Activated B cell treated with CpG ODN at 0.5 μM for 24 hours (primary cell): ENCODE measurements at places on chromosomes 16 and 17. TPM values are rescaled to one million over a fixed set of nuclear protein-coding genes. Genes with fewer than 3 reads are reported as not detected.

The DNAH17 gene
- total RNA-seq: 0.13 and 0.29 TPM in 2 replicates

The KRT40 gene
- total RNA-seq: not detected in 2 replicates

The EVPL gene
- not detected in 2 replicates for total RNA-seq

The GCGR gene
- total RNA-seq: 0.20 TPM in 1 of 2 replicates, not detected in the other

The GNGT2 gene
- total RNA-seq: 8.1 and 9.8 TPM in 2 replicates

The UTP4 gene
- 53.5 and 55.3 TPM in 2 replicates for total RNA-seq

The TP53TG3C gene
- not detected in 2 replicates for total RNA-seq

The CCL8 gene
- total RNA-seq: not detected in 2 replicates

The EPX gene
- not detected in 2 replicates for total RNA-seq

The KRT10 gene
- 40.7 and 46.7 TPM in 2 replicates for total RNA-seq

The TMEM88 gene
- total RNA-seq: 3.2 and 7.1 TPM in 2 replicates

The C16orf89 gene
- not detected in 2 replicates for total RNA-seq

The TP53TG3D gene
- not detected in 2 replicates for total RNA-seq

The ANKRD40 gene
- total RNA-seq: 39.0 and 40.3 TPM in 2 replicates

The HSD11B2 gene
- total RNA-seq: 0.49 TPM in 1 of 2 replicates, not detected in the other

The MYO15B gene
- total RNA-seq: 207 and 264 TPM in 2 replicates

- no peak for DNase-seq
Observed at GRCh38 chr16:8660841-8661301, 13.5 kb upstream of the ABAT start.

DNA sequence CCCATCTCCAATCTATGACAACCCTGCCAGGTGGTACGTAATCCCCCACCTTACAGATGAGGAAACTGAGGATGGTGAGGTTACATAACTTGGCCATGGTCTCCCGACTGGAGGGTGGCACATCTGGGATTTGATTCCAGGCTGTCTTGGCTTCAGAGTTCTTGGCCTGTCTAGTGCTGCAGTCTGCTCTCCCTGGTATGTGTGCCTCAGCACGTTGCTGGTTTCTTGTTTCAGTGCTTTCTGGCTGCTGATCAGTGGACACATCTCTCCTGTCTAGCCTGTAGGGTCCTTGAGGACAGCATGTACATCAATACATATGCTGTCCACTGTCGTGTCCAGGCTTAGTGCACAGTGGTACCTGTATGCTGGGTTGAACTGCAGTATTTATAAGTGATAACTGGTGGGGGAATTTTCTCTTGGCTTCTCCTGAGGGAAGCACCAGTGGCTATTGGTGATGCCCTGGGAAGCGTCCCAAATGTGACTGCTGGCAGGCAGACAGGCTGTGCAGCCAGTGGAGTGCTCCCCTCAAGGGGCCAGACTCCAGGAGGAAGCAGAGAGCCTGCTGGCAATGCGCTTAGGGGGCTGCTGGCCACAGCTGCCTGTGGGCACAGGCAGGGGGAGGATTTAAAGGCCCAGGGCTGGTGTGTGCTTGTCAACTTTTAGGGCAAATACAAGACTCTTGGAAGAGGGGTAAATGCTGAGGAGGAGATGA lies 14.4 kb downstream of the CTRL start:
- no peak for DNase-seq

DNA sequence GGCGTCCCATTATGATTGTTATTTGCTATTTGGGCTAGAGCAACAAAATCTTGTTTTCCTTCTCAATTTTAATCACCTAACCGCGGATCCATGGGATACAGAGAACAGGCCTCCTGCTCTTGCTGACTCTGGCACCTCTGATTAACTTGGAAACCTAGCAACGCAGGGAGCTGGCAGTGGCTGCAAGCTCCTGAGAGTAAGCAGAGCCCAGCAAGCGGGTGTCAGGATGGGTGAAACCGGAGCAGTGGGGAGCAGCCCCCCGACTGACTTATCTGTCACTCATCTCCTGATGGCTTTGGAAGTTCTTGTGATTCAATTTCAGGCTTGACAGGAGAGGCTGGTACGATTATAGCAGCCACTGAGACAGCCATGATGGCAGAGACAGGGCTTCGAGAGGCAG lies 45.5 kb upstream of the CDC42EP4 start:
- DNase-seq: no peak

- no peak for DNase-seq
Observed at GRCh38 chr17:39156491-39156890, 5.1 kb upstream of the PLXDC1 start.

- DNase-seq: no peak
Observed at GRCh38 chr17:72515291-72516065, 394.7 kb downstream of the SOX9 start.

DNA sequence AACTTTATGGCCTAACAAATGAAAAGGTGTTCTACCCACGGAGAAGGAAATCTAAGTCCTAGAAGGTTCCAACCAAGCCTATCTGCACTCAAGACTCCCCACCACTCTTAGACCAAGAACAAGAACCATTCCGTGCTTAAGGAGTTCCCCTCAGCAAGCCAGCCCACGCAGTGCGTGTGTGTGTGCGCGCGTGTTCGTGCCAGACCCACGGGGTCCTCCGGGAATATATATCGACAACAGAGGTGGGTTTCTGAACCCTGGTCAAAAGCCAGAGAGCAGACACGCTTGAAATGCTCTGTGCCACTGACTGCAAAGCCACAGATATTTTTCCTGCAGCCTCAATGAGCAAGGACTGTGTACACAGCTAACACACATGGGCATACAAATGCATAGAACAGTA lies 70.7 kb downstream of the SLC39A11 start:
- DNase-seq: no peak

DNA sequence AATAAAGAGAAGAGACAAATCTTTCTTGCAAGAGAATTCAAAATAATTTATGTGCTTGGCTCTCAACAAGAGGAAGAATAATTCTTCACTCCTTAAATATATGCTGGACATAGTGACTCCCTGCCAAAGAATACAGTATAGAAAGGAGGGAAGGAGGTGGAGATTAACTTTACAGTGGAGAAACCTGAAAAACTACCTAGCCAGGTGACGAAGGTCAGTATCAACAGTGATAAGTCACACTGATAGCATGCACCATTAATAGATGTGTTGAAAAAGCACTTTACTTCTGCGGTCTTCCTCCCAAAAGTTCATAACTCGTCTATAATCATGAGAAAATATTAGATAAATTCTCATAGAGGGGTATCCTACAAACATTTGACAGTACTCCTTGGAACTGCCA lies 21.4 kb downstream of the CBLN1 start:
- no peak for DNase-seq

GRCh38 chr17:50547035-50547735 lies at the start of gene SPATA20:
SPATA20 (plus strand) TSS chr17:50547174; CDS start chr17:50547209, 35 bp downstream.
- DNase-seq: peak; percentile 81

DNA sequence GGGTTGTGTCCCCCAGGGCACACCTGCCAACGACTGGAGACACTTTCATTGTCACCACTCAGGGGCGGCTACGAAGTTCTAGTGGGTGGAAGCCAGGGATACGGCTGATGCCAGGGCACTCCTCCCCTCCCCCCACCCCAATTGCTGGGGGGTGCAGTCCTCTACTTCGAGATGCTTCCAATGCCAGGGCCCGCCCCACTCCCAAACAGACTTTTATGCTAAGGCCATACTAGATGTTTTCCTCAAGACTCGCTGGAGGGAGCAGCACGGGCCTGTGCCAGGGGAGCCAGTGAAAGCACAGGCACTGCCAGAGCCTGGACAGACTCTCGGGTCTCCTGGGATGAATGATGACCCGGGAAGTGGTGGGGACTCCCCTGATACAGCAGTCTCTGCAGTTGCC lies 178.0 kb downstream of the CPPED1 start:
- DNase-seq: no peak

GRCh38 chr17:32593003-32593402 lies 106.2 kb downstream of the CDK5R1 start:
- no peak for DNase-seq

DNA sequence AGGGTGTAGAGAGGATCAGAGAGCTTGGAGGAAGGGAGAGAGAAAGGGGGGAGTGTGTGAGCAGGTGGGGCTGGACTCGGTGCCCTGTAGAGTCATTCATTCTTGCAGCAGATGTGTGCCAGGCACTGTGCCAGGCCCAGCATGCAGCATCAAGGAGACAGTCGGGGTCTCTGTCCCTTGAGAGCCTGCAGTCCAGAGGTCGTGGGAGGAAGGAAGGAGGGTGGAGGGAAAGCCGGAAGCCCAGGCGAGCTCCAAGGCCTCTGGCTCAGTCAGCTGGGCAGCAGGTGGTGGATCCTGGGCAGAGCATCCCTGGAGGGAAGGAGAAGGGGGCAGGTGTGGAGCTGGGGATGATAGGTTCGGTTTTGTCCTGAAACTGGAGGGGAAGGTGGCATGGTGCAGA lies 27.5 kb downstream of the EPN2 start:
- no peak for DNase-seq

GRCh38 chr16:53043986-53044601 lies 8.6 kb downstream of the CHD9NB start:
- DNase-seq: no peak

DNA sequence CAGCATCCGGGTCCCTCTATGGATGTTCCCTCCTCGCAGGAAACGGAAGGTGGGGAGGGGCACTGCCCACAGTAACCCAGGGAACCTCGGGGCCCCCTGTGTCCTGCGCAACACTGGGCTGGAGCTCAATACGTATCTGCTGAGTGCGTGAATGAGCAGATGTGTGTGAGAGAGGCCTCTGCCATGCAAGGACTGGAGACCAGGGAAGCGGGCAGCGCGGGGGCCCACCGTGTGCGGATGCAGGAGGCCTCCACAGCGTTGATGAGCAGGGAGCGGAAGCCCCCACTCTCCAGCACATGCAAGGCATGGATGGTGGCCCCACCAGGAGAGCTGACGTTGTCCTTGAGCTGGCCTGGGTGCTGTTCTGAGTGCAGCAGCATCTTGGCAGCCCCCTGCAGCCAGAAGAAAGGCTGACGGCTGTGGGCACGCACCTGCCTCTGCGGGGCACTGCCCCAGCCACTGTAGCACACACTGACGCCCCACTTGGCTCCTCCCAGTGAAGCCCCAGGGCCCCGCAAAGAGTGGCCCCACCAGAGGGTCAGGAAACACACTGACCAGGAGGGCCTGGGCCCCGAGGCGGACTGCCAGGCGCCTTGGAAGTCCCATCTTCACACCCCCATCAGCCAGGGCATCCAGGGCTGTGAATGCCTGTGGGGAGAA lies 2.9 kb downstream of the PYCR1 start:
- DNase-seq: no peak

- no peak for DNase-seq
Observed at GRCh38 chr16:4071686-4072561, 44.3 kb downstream of the ADCY9 start.

DNA sequence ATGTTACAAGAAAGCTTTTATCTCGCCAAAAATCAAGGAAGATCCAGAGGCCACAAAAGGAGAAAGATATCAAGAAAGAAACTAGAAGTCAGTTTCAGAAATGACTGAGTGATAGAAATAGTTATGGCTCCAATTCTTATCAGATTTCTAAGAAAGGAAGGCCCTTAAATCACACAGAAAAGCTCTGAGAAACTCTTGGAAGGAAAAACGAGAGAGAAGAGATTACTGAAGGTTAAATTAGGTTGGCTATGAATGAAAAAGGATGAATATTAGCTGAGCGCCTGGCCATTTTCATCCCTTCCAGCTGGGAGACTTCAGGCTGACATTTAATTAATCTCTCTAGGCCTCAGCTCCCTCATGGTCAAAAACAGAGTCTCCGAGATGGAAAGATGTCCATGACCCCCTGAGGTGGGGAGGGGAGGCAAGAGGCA lies 72.3 kb downstream of the CYTH1 start:
- DNase-seq: no peak

- no peak for DNase-seq
Observed at GRCh38 chr17:32777436-32777835, 99.5 kb downstream of the MYO1D start.

DNA sequence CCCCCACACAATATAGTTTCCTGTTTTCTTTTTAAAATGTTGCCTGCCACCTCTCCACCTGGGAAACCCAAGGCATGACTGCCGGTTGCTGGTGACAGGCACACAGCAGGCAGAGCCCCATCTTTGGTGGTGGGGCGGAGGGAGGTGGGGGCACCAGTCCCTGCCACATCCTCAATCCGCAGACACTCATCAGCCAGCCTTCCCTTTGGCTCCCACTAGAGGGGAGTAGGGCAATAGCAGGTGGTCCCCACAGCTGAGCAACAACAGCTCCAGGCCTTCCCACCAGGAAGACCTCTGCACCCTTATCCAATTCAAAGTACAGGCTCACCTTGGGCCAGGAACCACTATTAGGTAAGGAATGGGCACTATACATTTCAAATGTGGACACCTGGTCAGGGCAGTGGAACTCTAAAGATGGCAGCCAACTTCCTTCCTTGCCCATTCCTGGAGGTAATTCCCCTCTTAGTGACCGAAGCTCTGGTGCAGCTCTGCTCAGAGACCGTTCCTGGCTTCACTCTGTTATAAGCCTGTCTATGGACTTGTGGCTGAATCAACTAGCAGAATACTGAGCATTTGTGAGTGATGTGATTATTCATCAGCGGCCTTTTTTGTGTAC lies 13.9 kb downstream of the RECQL5 start:
- DNase-seq: no peak

DNA sequence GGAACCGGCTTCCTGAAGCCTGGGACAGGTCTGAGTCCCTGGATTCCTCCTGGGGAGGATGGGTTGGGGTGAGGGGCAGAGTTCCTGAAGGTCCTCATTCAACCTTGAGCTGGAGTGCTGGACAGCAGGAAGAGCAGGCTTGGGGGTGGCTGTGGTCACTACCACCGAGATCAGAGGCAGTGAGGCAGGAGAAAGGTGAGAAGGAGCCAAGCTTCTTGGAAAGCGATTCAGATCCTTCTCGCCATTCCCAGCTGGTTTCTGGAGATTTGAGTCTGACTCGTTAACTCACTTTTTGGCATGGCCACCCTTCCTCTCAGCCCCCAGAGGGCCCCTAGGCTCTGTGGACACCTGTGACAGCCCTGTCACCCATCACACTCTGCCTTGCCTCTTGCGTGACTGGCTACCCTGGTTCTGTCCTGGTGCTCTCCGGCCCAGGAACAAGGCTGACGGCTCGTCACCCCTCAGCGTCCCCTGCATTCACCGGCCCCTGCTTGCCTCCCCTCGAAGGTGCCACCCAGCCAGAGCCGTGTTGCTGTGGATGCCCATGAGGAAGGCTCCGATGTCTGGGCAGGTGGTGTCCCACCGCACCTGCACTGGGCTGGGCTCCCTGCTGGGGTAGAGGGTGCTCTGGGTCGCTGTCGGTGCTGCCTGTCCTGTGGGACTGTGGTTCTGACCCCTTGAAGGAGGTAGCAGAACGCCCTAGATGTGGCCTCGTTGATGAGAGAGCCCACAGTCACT lies 9.7 kb upstream of the TIMP2 start:
- no peak for DNase-seq

DNA sequence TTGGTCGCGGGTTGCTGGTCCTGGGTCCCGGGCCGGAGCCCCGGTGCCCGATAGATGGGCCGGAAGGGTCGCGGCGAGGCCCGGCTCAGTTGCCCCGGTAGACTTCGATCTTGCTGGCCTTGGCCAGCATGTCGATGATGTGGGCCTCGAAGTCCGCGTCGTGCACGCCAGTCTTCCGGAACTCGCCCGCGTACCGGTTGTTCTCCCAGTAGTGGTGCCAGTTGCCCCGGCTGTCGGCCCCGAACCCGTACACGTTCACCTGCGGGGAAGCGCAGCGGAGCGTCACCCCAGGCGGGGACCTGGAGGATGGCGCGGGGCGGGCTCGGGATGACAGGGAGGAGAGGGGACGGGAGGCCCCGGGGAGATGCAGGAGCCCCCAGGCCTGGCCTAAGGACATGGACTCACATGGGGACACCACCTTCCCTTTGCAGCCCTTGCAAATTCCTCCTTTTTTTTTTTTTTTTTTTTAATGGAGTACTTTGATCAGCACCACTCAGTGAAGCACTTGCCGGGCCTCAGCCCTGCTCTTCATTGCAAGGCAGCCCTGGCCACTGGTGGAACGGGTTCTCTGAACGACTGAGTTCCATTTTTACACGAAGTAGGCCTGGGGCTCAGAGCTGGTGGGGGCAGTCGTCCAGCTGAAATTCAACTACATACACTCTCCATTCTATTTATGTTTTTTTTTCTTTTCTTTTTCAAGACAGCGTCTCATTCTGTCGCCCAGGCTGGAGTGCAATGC lies 35.1 kb downstream of the DDX19A start:
- DNase-seq: no peak
